ENCODE measurements at places on chromosomes 16 and 17. TPM values are rescaled to one million over a fixed set of nuclear protein-coding genes. Genes with fewer than 3 reads are reported as not detected.

RTN4RL1 gene
- 3.1 TPM for total RNA-seq

TBC1D26 gene
- not detected for total RNA-seq

SEZ6L2 gene
- 11.2 TPM for total RNA-seq

KCTD19 gene
- total RNA-seq = not detected

MYLK3 gene
- 0.28 TPM for total RNA-seq
